ENCODE measurements at places on chromosomes 16 and 17. TPM values are rescaled to one million over a fixed set of nuclear protein-coding genes. Genes with fewer than 3 reads are reported as not detected.

GRCh38 chr17:2035541-2036488, 5.9 kb downstream of the DPH1 start:
- peaks cover 3% of the 10 kb centered on the region for H3K36me3 ChIP-seq
- no peaks in the 10 kb centered on the region for H3K27me3 ChIP-seq
- no peak overlapping the region for H3K4me3 ChIP-seq
- H3K4me1 ChIP-seq = peaks cover 4% of the 10 kb centered on the region

- no peak overlapping the region for H3K4me3 ChIP-seq
- no peak overlapping the region for H3K27ac ChIP-seq
- DNase-seq = no peak
- no peaks in the 10 kb centered on the region for H3K4me1 ChIP-seq
Measured at GRCh38 chr17:78961571-78961970, 18.2 kb downstream of the LGALS3BP start.

PRR35 gene
- total RNA-seq = 0.10 TPM

- H3K27ac ChIP-seq = no peak overlapping the region
- no peak overlapping the region for H3K4me3 ChIP-seq
Measured at GRCh38 chr17:5203908-5204294, 12.2 kb upstream of the ZNF594 start.

CCDC144A gene
- total RNA-seq = 3.1 TPM

CEP131 gene
- 8.1 TPM for total RNA-seq

SPATA32 gene
- 1.4 TPM for total RNA-seq

DNA sequence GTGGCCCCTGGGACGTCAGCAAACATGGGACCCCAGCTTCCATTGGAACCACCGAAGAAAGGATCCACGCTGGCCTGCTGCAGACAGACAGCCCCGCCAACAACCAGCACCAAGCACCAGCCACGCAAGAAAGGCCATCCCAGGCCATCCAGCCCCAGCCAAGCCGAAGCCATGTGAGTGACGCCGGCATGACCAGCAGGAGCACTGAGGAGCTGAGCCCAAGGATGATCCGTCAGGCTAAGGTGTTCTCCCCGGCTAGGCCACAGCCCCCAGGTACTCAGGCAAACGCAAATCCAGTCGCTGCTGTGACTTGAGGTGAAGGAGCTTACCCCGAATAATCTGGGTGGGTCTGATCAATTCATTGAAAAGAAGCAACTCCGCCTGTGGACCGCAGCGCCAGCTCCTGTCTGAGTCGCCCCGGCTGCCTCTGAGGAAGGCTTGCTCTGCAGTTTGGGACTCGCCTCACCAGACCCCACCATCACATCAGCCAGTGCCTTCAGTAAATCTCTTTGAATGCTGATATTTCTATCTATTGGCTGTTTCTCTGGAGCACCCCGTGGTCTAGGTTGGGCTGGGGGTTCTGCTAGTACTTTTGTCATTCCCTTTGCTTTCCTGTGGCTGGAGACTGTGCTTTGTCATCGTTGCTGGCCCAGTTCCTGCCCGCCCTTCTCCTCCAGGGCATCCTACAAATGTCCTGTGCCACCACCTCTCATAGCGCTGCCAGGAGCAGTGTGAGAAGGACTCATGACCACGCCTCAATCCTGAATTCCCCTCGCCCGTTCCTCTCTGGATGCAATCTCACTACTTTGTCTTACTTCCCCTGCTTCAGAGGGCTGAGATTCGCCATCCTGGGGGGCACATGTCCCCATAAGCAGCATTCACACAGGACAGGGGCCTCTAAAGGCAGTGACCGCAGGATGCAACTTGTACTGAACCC, 8.1 kb upstream of the CBX2 start:
- no peaks in the 10 kb centered on the region for H3K4me1 ChIP-seq
- H3K27me3 ChIP-seq = peaks cover 40% of the 10 kb centered on the region
- H3K4me3 ChIP-seq = no peak overlapping the region
- DNase-seq = no peak
- no peaks in the 10 kb centered on the region for H3K36me3 ChIP-seq

Data from activated T-cell treated with anti-CD3 and anti-CD28 coated beads, Interleukin-2, amount 50 U/mL, for 72 hours (primary cell).